ENCODE measurements at places on chromosomes 6 and 20.

GRCh38 chr20:32443386-32443974, 85.3 kb downstream of the ASXL1 start:
- DNase-seq: no peak

- DNase-seq: peak; percentile 70
These were observed 122.8 kb downstream of the ALDH8A1 start for GRCh38 chr6:134826889-134827737.

DNA sequence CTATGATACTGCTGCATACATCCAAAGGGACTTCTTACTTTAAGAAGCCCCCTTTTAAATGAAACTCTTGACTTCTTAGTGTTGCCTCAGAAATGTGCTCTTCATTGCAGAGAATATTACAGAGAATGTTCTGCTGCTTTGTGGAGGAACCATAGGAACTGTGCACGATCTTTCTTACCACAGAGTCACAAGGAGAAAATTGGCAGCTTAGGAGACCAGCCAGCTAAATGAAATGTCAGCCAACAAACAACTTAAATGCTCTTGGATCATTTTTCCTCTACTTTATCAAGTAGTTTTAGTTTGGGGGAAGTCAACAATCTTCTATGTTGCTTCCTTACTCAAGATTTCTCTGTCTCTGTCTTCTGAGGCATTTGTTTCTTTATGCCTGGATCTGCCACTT, 125.9 kb upstream of the MLIP start:
- DNase-seq: no peak

DNA sequence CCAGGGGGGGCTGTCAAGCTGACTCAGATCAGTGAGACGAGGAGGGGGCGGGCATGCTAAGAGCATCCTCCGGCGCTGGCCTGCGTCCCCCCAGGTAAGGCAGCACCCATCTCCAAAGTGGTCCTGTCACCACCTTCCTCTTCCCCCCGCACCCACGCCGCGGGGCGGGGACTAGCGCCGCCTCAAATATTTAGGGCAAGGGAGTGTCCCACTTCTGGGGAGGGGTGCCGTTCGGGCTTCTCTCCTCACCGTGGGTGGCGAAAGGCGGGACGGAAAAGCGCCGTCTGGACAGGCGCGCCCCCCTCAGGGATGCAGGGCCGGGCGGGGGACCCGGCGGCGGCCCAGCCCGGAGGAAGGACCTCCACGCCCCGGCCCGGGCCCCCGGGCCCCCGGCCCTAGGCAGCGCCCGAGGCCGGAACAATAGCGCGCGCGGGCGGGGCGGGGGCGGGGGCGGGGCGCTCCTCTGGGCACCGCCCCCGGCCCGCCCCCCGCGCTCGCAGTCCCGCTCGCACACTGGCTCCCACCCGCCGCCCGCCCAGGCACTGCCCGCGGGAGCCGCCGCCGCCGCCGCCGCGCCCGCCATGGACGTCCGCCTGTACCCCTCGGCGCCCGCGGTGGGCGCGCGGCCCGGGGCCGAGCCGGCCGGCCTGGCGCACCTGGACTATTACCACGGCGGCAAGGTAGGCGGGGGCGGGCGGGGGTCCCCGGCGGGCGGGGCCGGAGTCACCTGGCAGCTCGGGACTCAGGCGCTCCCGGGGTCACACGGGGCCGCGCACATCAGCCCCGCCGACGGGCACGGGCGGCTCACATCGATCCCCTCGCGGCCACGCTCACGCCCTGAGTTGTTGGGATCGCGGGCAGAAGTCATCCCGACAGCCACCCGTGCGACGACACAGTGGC, at the start of gene TOX2:
Gene TOX2, plus strand, starts transcription at position 542 of the 900 bp plus-strand sequence. Its CDS starts 40 bp downstream, at position 582.
- DNase-seq: peak; percentile 93

DNA sequence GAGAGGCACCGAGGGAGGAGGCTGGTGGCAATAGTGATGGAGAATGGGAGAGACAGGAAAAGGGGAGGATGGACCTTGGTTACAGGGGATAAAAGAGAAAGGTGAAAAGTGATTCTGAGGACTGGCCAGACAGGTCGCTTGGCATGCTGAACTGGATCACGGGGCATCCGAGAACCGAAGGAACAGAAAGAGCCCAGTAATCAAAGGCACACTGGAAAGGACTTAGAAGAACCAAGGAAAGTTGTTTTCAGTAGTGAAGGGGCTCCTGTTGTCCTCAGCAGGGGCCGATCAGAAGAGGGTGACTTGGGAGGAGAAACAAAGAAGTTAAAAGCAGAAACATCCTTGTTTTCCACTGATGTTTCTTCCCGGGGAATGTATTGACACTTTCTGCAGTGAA, 18.9 kb downstream of the SYTL3 start:
- no peak for DNase-seq

DNA sequence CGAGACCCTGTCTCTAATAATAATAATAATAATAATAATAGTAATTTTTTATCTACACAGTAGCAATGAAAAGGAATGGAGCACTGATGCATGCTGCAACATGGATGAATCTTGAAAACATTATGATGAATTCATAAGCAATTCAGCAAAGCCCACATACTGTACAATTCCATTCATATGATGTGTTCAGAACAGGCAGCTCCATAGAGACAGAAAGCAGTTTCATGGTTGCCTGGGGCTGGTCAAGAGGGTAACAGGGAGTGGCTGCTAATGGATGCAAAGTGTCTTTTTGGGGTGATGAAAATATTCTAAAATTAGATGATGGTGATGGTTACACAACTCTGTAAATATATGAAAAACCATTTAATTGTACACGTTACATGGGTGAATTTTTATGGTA, 43.6 kb downstream of the SLC24A3 start:
- DNase-seq: no peak

GRCh38 chr20:10855778-10856177, 182.0 kb upstream of the JAG1 start:
- DNase-seq: no peak
